Type B pancreatic cell (in vitro differentiated cells): ENCODE measurements at places on chromosomes 2 and 18. TPM values are rescaled to one million over a fixed set of nuclear protein-coding genes. Genes with fewer than 3 reads are reported as not detected.
A peak's percentile ranks its signal among the peaks of the same experiment; 100 is the strongest.

GRCh38 chr2:72824224-72824842, 1.5 kb downstream of the EXOC6B start:
- H3K27ac ChIP-seq: peak overlapping the region; percentile 92
- H3K36me3 ChIP-seq: peaks cover 15% of the 10 kb centered on the region
- no peaks in the 10 kb centered on the region for H3K27me3 ChIP-seq
- peaks cover 16% of the 10 kb centered on the region for H3K4me1 ChIP-seq
- no peak for DNase-seq

- DNase-seq: no peak
- H3K4me3 ChIP-seq: no peak overlapping the region
- no peaks in the 10 kb centered on the region for H3K4me1 ChIP-seq
- H3K27me3 ChIP-seq: peaks cover 6% of the 10 kb centered on the region
Observed at GRCh38 chr2:133352719-133353118, 215.5 kb downstream of the NCKAP5 start.

DNA sequence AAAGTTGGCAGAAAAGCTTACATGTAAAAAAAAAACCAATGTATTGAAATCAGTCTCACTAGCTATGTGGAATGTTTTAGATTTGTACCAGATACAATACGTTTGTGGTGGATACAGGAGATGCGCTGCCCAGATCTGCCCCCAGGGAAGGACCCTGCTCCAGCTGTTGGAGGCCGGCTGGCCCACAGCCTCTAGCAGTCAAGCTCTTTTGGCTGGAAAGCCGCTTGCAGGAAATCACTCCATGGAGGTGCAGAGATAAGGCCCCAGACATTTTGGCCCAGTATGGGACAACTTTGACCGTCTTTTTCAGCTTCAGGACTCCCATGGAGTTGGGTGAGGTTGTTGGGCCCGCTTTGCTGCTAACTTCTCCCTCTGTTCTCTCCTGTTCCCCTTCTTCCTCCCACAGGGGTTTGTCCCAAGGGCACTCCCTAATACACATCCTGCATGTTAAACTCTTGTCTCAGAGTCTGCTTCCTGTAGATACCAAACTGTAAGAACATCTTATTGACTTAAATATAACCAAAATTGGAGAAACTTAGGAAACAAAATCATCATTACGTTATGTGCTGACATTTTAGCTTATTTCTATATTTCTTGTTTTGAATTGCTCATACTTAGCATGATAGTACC, 1.7 kb upstream of the QPCT start:
- no peak overlapping the region for H3K4me3 ChIP-seq
- H3K4me1 ChIP-seq: peaks cover 13% of the 10 kb centered on the region
- no peak for DNase-seq
- peaks cover 4% of the 10 kb centered on the region for H3K27me3 ChIP-seq
- no peaks in the 10 kb centered on the region for H3K36me3 ChIP-seq

- no peak overlapping the region for H3K27ac ChIP-seq
- no peaks in the 10 kb centered on the region for H3K36me3 ChIP-seq
- no peaks in the 10 kb centered on the region for H3K4me1 ChIP-seq
- no peak for DNase-seq
- H3K27me3 ChIP-seq: no peaks in the 10 kb centered on the region
Observed at GRCh38 chr2:215270118-215270451, 41.8 kb upstream of the ATIC start.

DNA sequence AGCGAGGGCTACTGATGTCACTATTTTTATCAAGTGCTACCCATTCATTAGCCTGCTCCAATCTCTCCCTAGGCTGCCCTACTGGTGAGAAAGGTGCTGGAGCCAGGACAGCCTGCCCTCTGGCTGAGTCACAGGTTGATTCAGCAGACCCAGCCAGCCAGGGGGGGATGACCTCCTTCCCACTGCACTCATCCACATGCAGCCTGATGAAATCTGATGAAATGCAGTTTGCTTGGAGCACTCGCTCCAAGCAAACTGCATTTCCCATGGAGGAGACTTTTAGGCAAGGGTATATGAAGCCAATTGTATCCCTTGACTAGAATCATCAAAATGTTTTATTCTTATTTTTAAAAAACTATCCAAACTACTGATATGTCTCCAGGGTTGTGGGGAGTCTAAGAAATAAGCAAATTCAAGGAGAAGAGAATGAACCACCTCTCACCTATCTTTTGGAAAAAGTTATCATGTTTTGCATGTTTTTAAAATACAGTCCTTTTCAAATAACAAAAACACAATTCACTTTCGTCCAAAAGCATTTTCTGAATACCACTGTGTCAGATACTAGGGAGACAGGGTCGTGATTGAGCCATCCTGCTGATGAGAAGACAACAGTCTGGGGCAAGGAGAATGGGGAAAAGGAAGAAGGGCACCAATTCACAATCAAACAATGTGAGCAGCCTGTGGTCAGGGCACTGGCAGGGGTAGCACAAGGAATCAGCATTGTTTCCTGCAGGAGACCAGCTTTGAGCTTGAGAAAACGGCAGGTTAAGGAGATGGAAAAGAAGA, 128.3 kb downstream of the AFF3 start:
- no peak for DNase-seq
- H3K4me1 ChIP-seq: peaks cover 28% of the 10 kb centered on the region

DNA sequence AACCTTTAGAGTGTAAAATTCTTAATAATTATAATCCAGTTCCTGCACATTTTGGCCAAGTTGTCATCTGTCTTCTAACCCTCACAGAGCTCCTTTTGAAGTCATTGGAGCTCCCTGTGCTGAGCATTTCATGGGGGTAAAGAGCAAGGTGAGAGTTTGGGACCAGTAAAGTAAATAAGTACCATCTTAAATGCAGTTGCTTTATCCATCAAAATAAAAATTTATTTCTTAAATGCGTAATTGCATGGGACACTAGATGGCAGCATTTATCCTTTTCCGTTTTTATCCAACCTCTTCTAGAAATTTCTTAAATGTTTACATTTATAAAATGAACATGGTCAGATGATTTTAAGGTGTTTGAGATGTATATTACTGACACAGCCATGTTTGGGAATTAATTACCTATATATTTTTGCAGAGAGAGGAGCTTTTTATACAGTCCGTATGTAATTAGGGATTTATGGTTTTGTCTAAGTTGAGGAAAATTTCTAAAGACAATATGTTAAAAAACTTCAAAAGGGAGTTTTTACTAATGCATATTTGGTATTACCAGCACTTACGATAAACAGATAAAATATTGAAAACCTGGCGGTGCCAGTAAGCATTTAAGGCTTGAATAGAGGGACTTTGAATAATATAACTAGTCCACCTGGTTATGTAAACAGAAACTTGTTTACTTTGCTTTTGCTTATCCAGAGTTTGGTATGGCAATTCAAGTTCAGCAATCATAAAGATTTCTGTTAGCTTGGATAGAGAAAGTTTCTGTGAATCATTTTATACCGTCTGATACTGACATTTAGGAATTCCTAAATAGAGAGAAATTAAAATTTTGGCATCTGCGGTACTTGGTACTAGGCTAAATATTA, 54.5 kb downstream of the ACSL3 start:
- H3K36me3 ChIP-seq: peaks cover 28% of the 10 kb centered on the region
- peaks cover 7% of the 10 kb centered on the region for H3K4me1 ChIP-seq
- H3K4me3 ChIP-seq: no peak overlapping the region
- no peaks in the 10 kb centered on the region for H3K27me3 ChIP-seq
- no peak for DNase-seq

- no peak overlapping the region for H3K27ac ChIP-seq
- no peaks in the 10 kb centered on the region for H3K36me3 ChIP-seq
- H3K27me3 ChIP-seq: no peaks in the 10 kb centered on the region
- H3K4me3 ChIP-seq: no peak overlapping the region
Observed at GRCh38 chr18:77495982-77496690, 246.5 kb downstream of the GALR1 start.

DNA sequence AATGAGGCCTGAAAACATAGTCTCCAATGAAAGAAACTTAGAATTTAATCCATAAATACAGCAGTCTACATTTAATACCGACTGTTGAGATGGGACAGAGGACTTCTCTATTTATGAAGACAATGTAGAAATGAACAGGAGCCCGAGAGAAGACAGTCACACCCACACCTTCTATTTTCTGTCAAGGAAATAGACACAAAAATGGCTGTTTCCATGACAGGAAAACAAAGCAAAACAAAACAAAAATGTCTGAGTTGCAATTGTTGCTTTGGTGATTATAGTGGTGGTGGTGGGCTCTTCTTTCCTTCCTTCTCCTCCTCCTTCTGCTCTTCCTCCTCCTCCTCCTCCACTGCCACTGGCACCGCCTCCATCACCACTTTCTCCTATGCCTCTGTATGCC, 72.3 kb upstream of the CCDC68 start:
- no peaks in the 10 kb centered on the region for H3K4me1 ChIP-seq
- H3K4me3 ChIP-seq: no peak overlapping the region
- no peaks in the 10 kb centered on the region for H3K36me3 ChIP-seq
- DNase-seq: no peak

GRCh38 chr2:108538000-108538625, 3.8 kb downstream of the LIMS1 start:
- no peaks in the 10 kb centered on the region for H3K27me3 ChIP-seq
- H3K36me3 ChIP-seq: peaks cover 15% of the 10 kb centered on the region
- no peak for DNase-seq

GRCh38 chr18:48695671-48696070, 156.8 kb downstream of the CTIF start:
- H3K27me3 ChIP-seq: no peaks in the 10 kb centered on the region
- H3K4me3 ChIP-seq: no peak overlapping the region
- no peak overlapping the region for H3K27ac ChIP-seq
- no peak for DNase-seq
- peaks cover 4% of the 10 kb centered on the region for H3K4me1 ChIP-seq

DNA sequence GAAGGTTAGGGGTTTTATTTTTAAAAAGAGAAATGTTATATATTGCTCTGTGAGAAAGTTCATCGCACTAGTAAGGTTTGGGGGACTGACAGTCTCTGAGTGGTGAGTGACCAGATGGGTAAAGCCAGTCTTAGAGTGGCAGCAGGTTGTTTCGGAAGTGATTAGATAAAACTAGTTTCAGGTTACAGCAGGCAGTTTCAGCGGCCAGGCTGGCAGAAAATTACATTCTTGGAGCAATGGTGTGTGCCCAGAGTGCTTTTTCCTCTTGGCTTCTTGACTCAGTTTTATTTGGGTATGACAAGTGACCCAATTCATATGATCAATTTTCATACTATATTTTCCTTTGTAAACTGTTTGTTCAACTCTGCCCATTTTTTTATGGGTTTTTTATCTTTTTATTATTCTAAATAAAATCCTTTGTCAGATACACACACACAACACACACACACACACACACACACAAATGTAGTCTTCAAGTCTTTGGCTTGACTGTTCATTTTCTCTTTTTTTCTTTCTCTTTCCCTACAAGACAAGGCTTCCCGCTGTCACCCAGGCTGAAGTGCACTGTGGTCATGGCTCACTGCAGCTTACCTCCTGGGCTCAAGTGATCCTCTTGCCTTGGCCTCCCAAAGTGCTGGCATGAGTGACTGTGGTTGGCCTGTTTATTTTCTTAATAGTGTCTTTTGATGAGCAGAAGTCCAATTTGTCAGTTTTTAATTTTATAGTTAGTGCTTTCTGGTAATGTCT, 30.9 kb downstream of the RALBP1 start:
- H3K36me3 ChIP-seq: peaks cover 23% of the 10 kb centered on the region
- peaks cover 18% of the 10 kb centered on the region for H3K4me1 ChIP-seq
- no peaks in the 10 kb centered on the region for H3K27me3 ChIP-seq
- H3K27ac ChIP-seq: no peak overlapping the region
- no peak overlapping the region for H3K4me3 ChIP-seq

DNA sequence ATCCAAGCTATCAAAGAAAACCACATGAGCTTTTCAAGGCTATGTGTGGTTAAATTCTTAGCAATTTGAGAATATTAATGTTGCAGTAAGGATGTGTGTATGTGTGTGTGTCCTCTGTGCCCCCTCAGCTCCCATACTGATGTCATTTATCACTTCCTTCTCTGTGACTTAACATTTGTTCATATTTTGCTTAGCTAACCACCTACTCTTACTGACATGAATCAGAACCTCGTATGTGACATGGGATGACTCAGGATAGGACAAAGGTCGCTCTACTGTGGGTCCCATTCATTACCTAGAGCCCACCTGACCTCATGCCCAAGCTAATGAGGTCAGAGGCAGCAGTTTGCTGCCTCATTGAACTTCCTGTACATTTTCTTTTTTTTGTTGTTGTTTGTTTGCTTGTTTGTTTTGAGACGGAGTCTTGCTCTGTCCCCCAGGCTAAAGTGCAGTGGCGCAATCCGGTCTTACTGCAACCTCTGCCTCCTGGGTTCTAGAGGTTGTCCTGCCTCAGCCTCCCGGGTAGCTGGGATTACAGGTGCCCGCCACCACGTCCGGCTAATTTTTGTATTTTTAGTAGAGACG, 36.3 kb downstream of the MOGAT1 start:
- H3K36me3 ChIP-seq: no peaks in the 10 kb centered on the region
- peaks cover 22% of the 10 kb centered on the region for H3K4me1 ChIP-seq
- no peak overlapping the region for H3K4me3 ChIP-seq
- DNase-seq: no peak
- H3K27ac ChIP-seq: no peak overlapping the region
- H3K27me3 ChIP-seq: peaks cover 11% of the 10 kb centered on the region

Gene RTKN
- total RNA-seq: 72.1 and 88.3 TPM in 2 replicates

Gene D2HGDH
- 17.3 and 36.0 TPM in 2 replicates for total RNA-seq

Gene GNAL
- total RNA-seq: 8.3 and 12.9 TPM in 2 replicates

Gene CYTIP
- 0.40 and 0.51 TPM in 2 replicates for total RNA-seq

Gene ERFE
- total RNA-seq: 0.29 and 3.8 TPM in 2 replicates

Gene NPC1
- 43.3 and 49.8 TPM in 2 replicates for total RNA-seq

Gene TLX2
- total RNA-seq: 0.67 and 2.9 TPM in 2 replicates

Gene CXCR1
- not detected in 2 replicates for total RNA-seq

Gene UGT1A3
- 0.19 TPM in 1 of 2 replicates, not detected in the other for total RNA-seq

Gene PID1
- 0.79 and 0.92 TPM in 2 replicates for total RNA-seq
